ENCODE measurements at places on chromosomes 16 and 17.

- no peak overlapping the region for H3K27ac ChIP-seq
- H3K4me1 ChIP-seq = peaks cover 18% of the 10 kb centered on the region
These were observed 209.4 kb upstream of the CIBAR2 start for GRCh38 chr16:85321509-85322271.

DNA sequence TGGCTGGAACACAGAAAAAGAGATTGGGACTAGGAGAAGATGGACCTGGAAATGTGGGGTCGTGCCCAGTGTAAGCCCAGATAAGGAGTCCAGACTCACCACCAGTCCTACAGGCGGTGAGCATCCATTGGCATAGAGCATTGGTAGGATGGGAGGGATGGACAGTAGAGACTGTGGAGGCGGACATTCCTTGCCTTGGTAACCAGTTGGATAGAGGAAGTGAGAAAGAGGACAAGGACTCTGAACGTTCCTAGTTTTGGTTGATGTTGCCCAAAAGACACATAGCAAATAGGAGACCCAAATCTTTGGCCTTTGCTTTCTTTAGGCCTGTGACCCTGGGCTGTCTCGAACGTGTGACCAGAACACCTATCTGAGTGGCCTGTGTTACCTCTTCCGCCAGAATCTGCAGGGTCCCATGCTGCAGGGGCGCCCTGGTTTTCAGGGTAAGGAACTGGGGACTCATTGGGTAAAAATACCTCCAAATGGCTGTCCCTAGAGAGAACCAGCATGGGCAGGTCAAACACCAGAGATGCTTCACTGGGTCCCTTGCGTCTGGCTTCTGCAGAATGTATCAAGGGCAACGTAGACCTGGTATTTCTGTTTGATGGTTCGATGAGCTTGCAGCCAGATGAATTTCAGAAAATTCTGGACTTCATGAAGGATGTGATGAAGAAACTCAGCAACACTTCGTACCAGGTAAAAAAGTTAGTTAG, 6.4 kb downstream of the ITGAL start:
- H3K36me3 ChIP-seq = no peaks in the 10 kb centered on the region
- no peak overlapping the region for H3K4me3 ChIP-seq

- H3K4me1 ChIP-seq = peaks cover 19% of the 10 kb centered on the region
- peak; percentile 39 for DNase-seq
- H3K4me3 ChIP-seq = peak overlapping the region; percentile 46
- peaks cover 3% of the 10 kb centered on the region for H3K27me3 ChIP-seq
- H3K36me3 ChIP-seq = no peaks in the 10 kb centered on the region
These were observed 143.9 kb downstream of the SNX29 start for GRCh38 chr16:12120217-12120981.

- no peak overlapping the region for H3K4me3 ChIP-seq
- no peaks in the 10 kb centered on the region for H3K36me3 ChIP-seq
- DNase-seq = no peak
- H3K4me1 ChIP-seq = no peaks in the 10 kb centered on the region
These were observed 252.7 kb downstream of the PMP22 start for GRCh38 chr17:15012351-15012980.

- H3K4me3 ChIP-seq = no peak overlapping the region
- no peaks in the 10 kb centered on the region for H3K36me3 ChIP-seq
- DNase-seq = no peak
- H3K27ac ChIP-seq = no peak overlapping the region
- no peaks in the 10 kb centered on the region for H3K27me3 ChIP-seq
These were observed 24.1 kb upstream of the BCAS3 start for GRCh38 chr17:60653569-60653968.
